ENCODE measurements at places on chromosomes 5 and 9.

GRCh38 chr5:490116-491106 is 33.8 kb downstream of the SLC9A3 start:
- no peak for DNase-seq

- no peak for DNase-seq
Measured at GRCh38 chr5:91058575-91058974, 324.5 kb downstream of the ARRDC3 start.

DNA sequence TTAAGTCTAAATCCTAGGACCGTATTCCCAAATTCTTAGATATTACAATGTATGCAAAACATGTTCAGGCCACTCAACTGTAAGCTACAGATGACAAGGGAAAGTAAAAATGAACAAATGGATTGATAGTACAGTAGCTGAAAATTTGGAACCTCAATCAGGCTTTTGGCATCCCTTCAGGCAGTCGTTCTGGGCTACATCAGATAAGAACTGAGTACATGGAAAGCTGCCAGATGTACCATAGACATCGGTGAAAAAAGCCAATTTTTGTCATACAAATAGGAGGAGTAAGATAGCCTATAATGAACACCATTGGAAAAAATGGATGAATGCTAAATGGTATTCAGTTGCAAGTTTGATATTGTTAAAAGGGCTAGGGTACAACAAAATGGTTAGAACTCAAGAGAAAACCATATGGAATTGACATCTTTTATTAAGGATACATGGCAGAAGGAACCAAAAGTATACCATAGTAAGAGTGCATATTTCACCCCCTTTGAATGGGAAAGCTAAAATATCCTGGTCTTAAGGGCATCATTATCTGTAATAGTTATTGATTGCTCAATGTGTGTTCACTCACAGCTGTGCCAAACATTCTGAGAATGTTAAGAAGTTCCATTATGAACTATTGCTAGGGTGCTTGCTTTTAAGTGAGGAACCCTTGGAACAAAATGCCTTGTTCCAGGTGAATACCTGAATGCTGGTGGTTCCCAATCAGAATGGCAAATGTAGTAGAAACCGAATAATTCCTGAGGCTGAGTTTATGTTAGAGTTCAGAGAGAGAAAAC is 86.4 kb downstream of the NR3C1 start:
- DNase-seq: no peak

- no peak for DNase-seq
Measured at GRCh38 chr9:1454616-1455347, 404.6 kb downstream of the DMRT2 start.

GRCh38 chr9:104556830-104557634 is 11.9 kb upstream of the OR13C8 start:
- DNase-seq: no peak
